ENCODE measurements at places on chromosomes 13 and 19.

- DNase-seq, result no peak
Measured at GRCh38 chr19:29381353-29382203, 144.2 kb upstream of the VSTM2B start.

DNA sequence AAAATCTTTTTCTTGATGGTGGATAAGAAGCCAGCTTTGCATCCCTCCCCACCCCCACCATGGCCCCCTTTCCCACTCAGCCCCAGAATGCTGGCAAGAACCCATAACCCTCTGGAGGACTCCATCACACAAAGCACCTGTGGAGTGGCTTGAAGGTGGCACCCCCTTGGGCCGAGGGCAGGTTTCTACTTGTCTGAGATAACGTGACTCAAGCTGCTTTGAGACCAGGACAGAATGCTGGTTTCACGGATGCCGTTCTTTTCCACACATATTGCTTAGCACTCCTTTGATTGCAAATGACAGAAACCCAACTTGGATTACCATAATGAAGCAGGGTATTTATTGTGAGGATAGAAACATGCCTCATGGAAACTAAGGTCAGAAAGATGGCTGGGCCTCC is 82.2 kb downstream of the LACC1 start:
- DNase-seq, result no peak

DNA sequence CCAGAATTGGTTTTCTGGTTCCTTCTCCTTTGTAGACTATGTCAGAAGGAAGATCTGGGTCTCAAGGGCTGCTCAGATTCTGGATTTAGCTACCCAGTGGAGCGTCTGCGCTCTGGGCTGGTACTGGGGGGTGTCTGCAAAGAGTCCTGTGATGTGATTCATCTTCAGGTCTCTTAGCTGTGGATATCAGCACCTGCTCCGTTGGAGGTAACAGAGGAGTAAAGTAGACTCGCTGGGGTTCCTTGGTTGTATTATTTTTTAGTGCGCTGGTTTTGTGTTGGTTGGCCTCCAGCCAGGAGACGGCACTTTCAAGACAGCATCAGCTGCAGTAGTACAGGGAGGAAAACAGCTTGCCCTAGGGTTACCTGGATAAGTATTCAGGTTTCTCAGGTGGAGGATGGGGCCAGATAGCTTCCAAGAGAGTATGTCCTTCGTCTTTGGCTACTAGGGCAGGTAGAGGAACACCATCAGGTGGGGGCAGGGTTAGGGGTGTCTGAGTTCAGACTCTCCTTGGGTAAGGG is 10.4 kb upstream of the KLK15 start:
- DNase-seq, result no peak

DNA sequence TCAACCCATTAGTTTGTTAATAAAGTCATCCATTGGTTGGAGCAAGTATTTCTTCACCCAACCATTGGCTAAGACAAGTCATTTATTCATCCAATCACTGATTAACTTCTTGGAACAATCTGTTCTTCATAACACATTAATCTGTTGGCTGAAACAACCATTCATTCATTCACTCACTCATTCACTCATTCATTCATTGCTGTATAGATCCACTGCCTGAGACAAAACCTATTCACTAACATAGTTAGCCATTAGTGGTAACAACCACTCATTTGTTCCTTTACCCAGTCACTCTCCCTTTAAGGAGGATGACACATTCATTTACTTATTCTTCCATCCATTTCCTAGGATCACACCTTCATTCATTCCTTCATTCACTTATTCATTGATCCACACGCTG is 15.2 kb downstream of the EML2 start:
- DNase-seq, result no peak

- DNase-seq, result no peak
Measured at GRCh38 chr13:84951128-84951527, 848.1 kb downstream of the SLITRK6 start.

- no peak for DNase-seq
Measured at GRCh38 chr13:45004096-45004495, 14.8 kb downstream of the GPALPP1 start.

- DNase-seq, result no peak
Measured at GRCh38 chr13:108190897-108191296, 24.4 kb downstream of the LIG4 start.

GRCh38 chr19:50516964-50517703 is 3.4 kb upstream of the ASPDH start:
- no peak for DNase-seq

DNA sequence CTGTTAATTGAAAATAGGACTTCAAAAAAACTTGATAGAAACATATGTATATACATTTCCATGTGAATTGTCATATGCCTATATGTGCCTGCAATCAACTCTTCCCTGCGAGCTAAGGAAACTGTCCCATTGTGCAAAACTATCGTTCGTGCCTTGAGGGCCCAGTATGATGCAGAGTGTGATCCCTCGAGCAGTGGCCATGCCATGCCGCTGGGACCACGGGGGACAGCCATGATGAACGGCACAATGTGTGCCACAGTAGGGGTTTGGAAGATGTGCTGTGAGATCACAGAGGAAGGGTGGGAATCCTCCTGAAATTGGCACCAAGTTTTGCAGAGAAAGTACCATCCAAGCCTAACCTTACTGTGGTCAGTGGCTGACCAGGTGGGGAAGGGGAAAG is 118.1 kb upstream of the SOX1 start:
- DNase-seq, result no peak

- DNase-seq, result no peak
Measured at GRCh38 chr13:27290715-27291114, 20.1 kb downstream of the RASL11A start.

DNA sequence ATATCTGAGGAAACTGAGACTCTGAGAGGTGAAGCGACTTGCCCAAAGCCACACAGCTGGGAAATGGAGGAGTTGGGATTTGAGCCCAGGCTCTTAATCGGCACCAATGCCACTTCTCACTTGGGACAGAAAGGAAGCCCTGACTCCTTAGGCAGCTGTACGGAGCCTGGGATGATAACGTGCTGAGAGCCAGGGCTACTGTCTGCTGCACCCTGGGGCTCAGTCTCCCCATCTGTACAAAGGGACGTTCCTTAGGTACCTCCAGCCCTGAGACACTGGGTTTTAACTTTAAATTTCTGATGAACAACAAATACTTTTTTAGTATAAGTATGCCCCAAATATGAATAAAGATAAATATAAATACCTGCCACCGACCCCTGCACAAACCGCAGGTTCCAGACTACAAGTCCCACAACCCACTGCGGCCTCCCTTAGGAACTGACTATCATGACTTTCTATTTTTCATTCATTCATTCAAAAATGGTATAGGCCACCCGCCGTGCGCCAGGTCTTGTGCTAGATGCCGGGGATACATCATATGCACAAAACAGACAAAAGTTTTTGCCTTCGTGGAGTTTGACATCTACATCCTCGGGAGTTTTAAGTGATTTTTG is 776 bp upstream of the NCLN start:
- peak; percentile 95 for DNase-seq

DNA sequence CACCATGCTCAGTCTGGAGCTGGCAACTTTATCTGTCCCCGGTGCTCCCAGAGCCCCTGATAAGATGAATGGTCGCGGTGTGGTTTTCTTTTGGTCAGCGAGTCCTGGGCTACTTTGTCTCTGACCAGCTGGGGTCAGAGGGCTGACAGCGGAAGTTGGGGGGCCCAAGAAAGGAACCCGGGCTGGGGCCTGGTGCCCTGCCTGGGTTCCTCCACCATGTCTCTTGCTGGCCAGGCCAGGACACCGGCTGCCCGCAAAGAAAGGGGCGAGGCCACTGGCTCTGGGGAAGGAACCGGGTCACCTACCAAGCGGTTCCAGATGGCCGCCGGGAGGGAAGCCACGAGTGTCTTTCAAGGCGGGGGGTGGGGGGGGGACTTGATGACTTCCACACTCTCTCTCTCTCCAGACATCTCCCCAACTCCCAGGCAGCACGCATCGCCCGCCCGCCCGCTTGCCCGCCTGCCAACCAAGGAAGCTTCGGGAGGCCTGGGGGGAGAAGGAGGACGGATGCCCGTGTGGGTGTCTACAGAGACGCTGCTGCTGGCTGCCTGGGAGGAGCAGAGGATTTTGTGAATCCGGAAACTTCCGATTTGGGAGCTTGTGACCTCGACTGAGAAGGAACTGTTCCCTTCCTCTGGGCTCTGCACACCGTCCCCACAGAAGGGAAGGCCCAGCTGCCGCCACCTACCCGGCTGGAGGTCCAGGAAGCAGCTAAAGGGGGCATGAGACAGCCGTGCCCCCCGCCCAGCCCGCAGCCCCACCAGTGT is 1.1 kb downstream of the PIP5K1C start:
- no peak for DNase-seq

- DNase-seq, result no peak
Measured at GRCh38 chr19:53772943-53773342, 51.2 kb downstream of the NLRP12 start.

Data from NCI-H187 (cell line).